ENCODE measurements at places on chromosomes 7 and 10.

- no peak for DNase-seq
Measured at GRCh38 chr10:11810973-11811372, 12.2 kb upstream of the PROSER2 start.

DNA sequence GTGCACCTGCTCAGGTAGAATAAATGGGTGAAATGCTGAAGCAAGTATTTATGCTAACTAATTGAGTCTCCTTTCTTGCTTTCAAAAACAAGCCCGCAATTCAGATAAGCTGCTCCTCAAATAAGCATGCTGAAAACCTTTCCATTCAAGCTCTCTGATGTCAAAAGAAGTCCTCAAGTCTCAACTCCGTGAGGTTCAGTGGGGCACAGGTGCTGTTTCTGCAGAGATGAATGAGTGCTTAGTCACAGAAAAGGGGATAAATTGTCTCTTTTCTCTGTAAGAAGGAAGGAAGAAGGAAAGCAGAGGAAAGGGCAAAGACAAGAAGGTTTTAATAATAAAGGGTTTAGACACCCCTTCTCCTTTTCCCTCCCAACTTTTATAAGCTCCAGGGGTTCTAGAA, 229.8 kb upstream of the NPY start:
- DNase-seq, result no peak

GRCh38 chr10:12705943-12706342, 295.6 kb downstream of the CCDC3 start:
- no peak for DNase-seq

DNA sequence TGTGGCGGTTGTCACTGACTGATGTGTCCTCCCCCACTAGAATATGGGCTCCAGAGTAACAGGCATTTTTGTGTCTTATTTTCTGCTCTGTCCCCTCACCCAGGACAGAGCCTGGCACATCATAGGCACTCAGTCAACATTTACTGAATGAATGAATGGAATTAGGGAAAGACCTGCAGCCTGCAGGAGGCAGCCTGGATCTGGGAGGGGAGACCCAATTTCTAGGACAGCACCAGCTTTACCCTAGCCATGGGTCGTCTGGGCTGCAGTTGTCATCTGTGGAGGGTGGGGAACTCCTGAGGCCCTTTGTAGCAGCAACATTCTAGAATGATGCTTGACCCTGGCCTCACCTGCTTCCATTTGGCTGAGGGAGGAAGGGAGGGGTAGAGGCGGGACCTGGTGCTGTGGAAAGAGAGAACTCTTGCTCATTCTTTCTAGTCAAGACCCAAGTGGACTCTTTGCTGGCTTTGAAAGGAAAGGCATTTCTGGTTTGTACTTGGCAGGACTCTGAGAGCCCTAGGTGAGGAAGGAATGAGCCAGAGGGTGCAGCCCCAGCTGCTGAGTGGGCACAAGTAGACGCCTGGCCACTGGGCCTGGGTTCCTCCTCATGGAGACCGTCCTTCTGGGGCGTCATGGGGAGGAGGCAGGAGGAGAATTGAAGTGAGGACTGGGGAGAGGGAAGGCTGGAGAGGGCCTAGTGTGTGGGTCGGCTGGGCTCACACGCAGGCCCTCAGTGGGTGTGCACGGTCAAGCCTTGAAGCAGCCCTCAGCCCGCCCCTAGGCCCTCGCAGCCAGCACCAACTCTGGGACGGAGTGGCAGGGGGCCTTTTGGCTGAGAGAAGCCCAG, 8.9 kb downstream of the FGF8 start:
- no peak for DNase-seq

DNA sequence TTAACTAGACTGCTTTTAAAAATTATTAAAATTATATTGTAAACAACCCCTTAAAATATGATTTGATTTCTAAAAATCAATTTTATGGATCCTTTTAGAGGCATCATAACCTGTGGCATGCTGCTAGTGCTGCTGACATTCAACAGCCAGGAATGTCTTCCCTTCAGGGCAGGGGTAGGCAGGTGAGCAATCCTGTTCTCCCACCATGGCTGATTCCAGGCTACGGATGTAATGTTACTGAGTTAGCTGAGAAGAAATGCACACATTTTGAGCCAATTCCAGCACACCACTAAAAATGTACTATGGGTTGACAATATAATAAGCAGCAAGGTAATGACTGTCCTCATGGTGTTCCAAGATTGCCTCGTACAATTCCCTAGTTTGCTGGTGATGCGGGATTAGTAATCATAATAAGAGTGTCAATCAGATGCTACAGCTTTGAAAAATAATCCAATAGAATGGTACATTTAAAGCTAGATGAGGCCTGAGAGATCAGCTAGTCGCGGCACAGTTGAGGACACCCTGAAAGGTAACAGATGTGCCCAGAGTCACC, 108.7 kb upstream of the PRR15 start:
- DNase-seq, result no peak

- no peak for DNase-seq
Measured at GRCh38 chr10:3493621-3494020, 291.4 kb downstream of the KLF6 start.

- no peak for DNase-seq
Measured at GRCh38 chr10:43688348-43688892, 39.7 kb upstream of the ZNF32 start.

GRCh38 chr10:73467206-73467605, 28.6 kb downstream of the PPP3CB start:
- no peak for DNase-seq

DNA sequence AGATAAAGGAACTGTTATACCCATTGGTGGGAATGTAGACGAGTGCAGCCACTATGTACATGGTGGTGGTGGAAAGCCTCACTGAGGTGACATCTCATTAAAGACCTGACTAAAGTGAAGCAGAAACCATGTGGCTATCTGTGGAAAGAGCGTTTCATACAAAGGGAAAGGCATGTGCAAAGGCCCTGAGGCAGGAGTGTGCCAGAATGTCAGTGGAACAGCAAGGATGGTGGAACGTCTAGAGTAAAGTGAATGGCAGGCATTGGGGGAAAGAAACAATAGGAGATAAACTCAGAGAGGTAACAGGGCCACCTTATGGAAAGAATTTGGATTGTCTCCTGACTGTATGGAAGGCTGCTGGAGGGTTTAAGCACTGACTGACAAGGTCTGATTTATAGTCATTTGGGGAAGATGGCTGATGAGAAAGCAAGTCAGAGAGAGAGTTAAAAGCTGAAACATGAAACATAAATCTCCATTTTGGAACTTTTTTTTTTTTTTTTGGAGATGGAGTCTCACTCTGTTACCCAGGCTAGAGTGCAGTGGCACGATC, 245.7 kb downstream of the STK31 start:
- DNase-seq, result no peak

DNA sequence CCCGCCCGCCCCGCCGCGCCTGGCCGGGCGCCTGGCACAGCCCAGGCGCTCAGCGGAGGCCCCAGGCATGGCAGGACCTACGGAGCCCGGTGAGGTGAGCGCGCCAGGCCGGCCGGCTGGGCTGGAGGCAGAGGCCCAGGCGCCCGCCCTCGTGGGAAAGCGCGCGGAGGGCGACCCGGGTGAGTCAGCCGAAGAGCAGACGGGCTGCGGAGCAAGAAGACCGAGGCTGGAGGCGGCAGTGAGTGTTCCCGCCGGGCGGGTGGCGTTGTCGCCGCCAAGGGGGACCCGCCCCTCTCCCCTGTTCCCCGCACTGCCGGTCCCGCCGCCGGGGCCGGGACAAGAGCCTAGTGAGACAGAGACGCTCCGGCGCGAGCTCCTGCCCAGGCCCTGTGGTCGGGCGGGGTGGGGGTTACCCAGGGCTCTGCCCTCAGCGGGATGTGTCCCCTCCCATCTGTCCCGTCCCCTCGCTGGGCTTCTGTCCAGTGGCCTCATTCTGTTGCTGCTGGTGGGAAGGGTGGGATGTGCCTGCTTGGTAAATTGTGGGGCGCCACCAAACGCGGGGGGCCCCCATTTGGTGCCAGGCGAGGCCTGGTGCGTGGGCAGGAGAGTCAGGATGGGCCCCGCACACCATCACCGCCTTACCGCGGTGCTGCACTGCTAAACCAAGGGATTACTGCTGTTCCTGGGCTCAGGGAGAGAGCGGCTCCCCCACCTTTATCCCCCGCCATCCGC, 17.0 kb upstream of the NODAL start:
- no peak for DNase-seq

- DNase-seq, result no peak
Measured at GRCh38 chr7:154914308-154914995, 88.5 kb downstream of the PAXIP1 start.

GRCh38 chr10:81570878-81571794, 303.9 kb upstream of the NRG3 start:
- no peak for DNase-seq

- DNase-seq, result no peak
Measured at GRCh38 chr7:130113887-130114286, 43.6 kb downstream of the KLHDC10 start.

DNA sequence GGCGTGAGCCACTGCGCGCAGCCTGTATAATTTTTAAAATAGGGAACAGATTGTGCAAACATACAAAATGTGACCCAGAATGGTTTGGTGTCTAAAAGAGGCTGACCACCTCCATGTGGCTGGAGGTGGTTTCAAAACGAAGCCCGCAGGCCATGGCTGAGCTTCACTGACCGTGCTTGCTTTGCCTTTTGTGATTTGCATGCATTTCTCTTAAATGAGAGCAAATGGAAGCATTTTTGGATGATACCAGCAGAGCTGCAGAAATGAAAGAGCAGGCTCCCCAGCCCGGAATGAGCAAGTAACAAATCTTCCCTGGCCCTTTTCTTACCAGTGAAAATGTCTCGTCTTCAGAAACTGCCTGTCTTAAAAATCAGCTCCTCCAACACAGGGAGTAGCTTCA, 239.9 kb downstream of the CAMK1D start:
- DNase-seq, result no peak

DNA sequence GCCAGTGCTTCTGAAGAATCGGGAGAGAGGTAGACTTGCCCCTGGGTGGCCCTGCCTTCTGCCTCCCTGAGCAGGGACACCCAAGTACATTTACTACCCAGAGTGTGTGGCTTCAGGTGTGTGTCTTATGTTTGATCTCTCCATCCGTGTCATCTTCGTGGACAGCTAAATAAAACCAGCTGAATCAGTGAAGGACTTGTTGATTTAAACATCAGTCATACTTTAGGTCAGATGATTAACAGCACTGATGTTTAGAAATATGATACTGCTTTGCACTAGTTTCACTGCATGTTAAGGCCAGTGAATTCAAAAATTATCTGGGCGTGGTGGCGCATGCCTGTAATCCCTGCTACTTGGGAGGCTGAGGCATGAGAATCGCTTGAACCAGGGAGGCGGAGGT, 4.0 kb downstream of the MTG1 start:
- no peak for DNase-seq

DNA sequence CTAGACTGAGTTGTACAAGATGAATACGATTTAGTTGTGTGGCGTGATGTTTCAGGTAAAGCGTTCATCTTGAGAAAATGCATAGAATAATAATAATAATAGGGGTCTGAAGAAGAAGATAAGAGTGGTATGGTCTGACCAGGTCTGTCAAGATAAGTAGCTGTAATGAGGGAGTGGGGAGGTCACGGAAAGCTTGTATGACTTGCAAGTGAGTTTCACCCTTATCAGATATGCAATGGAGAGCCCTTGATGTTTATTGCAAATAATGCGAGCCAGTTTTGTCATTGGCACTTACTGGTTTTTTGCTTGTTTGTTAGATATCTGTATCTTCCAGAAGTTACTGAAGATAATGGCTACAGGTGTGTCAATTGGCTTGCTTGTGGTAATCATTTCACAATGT, 611.5 kb downstream of the CNTNAP2 start:
- DNase-seq, result no peak

DNA sequence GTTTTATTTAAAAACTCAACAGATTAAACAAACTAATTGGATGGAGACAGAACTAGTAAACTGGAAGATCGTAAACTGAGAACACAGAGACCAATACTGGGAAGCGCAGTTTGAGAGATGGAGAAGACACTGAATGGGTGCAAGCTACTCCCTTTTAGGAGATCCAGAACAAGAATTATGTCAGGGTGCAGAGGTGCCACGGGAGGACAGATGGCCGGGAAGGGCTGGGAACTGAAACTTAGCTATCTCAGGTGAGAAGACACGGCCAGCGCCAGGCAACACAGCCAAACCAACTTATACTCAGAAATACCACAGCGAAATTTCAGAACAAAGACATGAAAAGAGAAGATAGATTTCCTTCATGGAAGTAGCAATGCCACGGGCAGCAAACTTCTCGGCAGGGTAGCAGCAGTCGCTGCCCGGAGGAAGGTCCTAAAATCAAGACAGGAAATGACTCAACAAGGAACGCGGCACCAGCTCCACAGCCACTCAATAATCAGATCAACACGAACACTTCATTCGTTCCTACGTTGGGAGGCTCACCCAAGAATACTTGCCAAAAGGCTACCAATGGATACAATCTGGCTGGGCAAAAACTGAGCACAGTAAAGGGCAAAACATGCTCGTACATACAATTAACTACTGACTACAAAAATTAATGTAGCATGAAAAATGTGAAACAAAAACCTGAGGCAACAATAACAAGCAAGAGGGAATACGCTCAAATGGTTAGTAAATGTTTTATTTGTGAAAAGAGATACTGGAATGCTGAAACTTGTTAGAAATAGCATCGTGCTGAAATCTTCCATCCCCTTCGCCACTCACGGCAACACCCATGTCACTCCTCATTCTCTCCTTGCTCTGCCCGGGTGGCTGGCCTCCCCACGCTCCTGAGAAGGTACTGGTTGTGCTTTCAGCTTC, 2.2 kb upstream of the LRRC27 start:
- DNase-seq, result no peak

DNA sequence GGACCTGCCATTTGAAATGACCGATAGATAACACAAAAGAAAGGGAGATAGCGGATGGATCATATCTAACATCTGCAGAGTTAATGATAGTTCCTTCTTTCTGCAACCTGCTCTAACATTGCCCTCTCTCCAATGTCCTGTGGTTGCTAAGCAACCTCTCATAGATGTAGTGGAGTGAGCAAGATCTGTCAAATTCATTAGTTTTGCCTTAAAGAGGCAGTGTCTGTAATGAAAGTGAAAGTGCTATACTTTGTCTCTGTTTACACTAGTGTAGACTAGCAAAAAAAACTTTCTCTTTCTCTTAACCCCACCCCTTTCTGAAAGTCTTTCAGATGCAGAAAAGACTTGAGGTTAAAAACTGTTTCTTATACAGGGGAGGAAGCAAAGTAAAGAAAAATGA, 1196.9 kb downstream of the SORCS3 start:
- DNase-seq, result no peak

- no peak for DNase-seq
Measured at GRCh38 chr10:79243181-79244067, 103.8 kb upstream of the PPIF start.

DNA sequence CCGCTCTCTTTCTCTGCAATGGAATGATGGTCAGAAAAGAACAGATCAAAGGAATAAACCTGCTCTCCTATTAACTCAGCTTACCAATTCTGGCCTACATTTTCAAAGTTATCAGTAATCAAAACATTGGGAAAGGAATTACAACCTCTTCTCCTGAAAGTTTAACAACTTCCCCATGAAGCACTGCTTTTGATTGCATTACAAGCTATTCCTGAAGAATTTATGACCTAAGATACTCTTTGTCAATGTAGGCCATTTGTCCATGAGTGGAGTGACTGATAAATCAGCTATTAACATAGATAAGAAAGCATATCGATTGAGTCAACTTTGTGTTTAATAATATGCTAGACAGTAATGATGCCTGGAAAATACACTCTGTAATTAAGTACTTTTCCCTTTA, 271.7 kb upstream of the C7orf33 start:
- no peak for DNase-seq

GRCh38 chr7:142890874-142891485, 5.4 kb upstream of the TRPV6 start:
- no peak for DNase-seq
